ENCODE measurements at places on chromosomes 6 and 20. TPM values are rescaled to one million over a fixed set of nuclear protein-coding genes. Genes with fewer than 3 reads are reported as not detected.

GRCh38 chr20:57281900-57282299, 15.5 kb upstream of the BMP7 start:
- DNase-seq = no peak

DNA sequence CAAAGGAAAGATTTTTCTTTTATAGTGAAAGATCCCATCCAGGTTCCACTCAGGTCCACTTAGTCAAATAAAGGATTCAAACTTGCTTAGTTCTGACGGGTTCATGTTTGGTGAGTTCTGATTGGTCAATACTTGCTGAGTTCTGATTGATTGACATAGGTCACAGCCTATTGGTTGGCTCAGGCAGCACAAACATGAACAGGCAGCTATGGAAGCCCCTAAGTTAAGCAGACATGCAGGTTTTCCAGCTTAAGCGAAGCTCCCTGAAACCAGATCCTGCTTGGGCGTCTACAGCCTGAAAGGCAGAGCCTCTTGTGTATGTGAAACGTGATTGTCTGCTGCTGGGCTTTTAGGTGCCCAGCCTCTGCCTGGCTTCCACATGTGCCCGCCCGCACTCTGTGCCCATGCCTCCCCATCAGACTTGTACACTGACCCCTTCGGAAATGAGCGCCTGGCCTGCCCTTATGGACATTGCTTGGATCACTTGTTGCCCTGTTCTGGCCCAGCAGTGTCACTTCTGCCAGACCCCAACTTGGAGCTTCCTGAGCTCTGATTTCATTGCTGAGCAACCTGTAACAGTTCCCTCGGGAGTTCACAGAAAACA, 45.4 kb upstream of the ECI2 start:
- DNase-seq = peak; percentile 57

DNA sequence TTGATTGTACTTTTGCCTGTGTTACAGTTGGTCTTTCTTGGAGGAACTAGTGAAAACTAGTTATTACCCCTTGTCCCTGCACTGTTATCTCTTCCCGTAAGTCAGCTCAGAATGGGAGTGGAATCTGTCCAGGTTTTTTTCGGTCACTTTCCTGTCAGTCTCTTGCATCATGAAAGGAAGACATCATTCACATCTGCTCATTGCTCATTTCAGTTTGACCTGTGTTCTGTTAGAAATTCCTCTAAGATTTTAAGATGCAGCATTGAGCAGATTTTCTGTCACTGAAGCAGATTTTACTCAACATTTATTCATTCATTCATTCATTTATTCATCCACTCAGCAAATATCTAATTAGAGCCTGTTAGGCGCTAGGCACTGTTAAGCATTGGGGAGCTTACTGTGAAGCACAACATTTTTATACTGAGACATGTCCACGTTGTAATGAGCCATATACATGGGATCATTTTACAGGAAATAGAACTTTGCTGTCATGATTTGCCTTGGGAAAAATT, 33.1 kb upstream of the HINT3 start:
- no peak for DNase-seq

DNA sequence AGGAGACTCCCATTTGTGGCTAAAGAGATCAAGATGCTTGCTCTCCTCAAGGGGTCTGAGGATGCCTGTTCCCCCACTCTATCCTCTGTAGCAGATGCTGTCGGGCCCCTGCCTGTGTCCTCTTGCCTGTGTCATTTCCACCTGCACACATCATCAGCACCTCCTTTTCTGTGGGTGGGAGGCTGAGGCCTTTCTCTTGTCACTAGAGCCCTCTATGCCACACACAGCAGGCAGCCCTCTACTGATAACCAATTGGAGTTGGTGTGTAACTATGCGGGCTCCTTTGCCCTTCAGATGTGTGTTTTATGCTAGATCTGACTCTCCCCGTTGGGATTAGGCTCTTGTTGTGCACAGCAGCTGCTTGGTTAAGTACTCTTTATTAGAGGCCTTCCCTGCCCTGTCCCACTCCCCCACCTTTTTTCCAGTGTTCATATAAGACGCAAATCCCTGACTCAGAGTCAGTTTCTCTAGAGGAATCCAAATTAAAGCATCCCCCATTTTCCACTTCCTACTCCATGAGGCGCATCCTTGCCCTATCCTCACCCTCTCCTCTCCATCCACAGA, 7.7 kb downstream of the TREML2 start:
- no peak for DNase-seq

DNA sequence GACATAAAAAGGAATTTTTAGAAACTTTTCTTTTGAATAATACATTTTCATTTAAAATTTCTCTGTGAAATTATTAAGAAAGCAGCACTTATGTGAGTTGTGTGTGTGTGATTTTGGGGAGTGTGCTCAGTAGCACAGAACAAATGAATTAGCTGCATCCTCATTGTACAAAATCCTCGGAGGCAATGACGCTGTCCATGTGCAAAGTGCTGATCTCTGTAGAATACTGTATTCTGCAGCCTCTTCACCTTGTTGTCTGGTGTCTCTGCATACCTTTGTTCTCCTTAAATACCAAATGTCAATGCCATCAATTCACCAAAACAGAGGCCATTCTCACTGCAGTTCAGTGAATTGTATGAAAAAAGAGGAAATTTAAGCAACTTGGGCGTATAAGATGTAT, 838.4 kb downstream of the QKI start:
- DNase-seq = no peak

GRCh38 chr20:9609887-9610502, 95.6 kb downstream of the LAMP5 start:
- DNase-seq = peak; percentile 63

- DNase-seq = no peak
Measured at GRCh38 chr20:13042458-13042794, 33.7 kb downstream of the SPTLC3 start.

GRCh38 chr20:25512709-25513108, 72.6 kb downstream of the NINL start:
- DNase-seq = no peak

DNA sequence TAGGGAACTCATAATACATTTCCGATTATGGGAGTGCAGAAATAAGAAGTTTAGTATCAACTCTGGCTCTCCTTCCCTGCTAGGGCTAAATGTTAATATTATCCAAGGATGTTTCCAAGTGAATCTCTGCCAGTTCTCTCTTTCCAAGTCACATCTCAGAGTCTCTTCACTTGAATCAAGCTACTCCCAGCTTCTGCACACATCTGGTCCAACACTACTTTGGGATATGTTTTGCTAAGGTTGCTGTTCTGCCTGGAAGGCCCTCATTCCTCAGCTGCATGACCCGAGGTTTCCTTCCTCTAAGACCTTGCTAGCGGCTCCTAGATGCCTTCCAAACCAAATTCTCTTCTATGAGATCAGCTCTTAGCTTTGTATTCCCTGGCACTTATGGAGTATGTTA, 331.8 kb downstream of the GJA1 start:
- no peak for DNase-seq

DNA sequence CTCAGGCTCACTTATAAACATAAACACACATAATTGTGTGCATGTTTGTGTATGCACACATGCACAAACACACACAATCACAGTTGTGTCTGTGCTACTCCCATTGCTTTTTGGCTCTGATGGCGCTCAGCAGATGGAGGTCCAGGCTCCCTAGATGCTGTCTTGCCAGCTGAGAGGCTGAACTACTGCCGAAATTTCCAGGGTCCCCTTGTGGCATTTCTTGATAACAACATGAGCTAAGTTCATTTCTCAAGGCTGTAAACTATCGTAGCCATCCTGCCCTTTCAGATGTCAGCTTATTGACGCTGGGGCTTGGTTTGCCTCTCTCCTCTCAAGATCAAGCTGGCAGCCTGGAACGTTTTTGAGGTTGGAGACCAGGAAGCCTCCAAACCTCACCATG, 313.9 kb upstream of the RNF24 start:
- DNase-seq = no peak

- DNase-seq = no peak
Measured at GRCh38 chr6:152233547-152234320, 403.4 kb downstream of the SYNE1 start.

- DNase-seq = no peak
Measured at GRCh38 chr20:8320306-8320705, 188.2 kb downstream of the PLCB1 start.

DNA sequence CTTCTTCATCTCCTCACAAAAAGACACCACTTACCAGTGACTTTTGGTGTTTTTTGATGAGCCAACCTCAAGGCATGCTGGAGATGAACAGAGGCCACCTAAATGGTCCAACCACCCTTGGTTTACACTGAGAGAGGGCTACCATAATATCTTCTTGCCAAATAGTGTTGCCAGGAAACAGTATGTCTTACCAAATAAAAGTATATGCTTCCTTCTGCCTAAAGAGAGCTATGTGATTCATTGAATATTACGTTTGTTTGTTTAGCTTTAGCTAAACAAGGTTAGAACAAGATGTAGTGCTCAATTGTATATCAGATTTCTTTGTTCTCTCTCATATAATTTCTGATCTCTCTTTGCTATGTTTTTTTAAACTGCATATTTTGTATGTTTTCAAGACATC, 40.6 kb upstream of the BMP6 start:
- DNase-seq = no peak

DNA sequence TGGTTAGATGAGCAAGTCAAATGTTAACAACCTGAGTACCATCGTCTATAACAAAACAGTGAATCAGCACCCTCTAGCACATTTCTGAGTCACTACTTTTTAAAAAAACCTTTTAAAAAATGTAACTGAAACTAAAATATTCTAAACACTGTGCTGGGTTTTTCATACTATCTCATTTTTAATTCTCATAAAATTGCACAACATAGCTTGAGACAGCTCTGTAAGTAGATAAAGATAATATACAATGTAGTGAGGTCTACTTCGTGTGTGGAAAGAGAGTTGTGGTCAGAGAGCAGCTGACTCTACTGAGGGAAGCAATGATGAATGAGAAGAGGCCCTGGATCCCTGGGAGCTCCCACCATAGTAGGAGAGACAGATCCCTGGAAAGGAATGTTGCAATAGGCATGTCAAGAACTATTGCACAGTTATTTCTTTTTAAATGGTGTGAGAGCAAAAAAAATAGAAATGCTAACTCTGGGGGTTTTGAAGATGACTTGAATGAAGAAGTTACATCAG, 13.6 kb upstream of the CALHM6 start:
- peak; percentile 93 for DNase-seq

DNA sequence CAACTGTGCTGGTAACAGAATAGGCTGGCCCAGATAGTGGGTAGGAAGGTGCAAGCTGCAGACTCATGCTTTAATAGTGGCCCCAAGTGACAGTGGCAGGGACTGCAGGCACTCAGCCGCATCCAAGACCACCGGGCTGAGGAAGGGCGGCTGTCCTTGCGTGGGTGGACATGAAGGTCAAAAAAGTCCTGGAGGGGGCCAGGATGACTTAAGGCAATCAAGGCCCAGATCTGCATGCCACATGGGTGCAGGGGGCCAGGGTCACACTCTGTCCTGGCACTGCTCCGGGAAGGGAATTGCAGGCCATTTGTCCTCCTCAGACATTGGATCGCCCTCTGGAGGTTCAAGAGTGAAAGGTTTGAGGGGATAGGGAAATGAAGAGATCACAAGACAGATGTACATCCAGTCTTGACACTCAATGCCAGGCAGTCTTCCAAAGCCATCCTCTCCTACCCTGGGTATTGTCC, 10.4 kb upstream of the VNN2 start:
- DNase-seq = peak; percentile 36

DNA sequence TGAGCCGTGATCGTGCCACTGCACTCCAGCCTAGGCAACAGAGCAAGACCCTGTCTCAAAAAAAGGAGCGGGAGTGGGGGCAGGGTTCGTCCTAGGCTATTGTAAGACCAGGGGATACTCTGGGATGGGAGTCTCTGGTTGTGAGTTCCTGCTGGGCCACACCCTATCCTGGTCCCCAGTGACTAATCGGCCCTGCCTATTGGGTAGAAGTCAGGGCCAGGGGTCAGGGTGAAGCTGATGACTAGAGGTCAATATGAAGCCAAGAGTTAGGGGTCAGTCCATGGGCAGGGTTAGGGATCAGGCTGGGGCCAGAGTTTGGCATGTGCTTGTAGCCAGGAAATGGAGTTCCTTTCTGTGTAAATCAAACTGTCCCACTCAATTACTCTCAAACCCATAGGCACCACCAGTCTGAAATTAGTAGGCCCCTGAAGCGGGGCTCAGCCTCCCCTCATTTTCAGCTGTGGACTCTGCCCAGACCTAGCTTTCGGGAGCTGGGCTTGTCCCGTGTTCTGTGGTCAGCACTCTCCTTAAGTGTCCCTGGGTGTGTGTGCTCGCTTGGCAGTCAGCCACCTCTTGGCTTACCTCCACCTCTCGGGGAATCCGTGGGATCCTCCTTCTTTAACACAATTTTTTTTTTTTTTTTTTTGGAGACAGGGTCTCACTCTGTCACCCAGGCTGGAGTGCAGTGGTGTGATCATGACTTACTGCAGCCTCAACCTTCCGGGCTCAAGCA, 1.8 kb downstream of the HSPA12B start:
- no peak for DNase-seq

- no peak for DNase-seq
Measured at GRCh38 chr6:169957351-169957963, 206.0 kb downstream of the ERMARD start.

GRCh38 chr6:63452125-63452524, 120.2 kb upstream of the LOC128125822 start:
- no peak for DNase-seq

GRCh38 chr20:18007534-18008292, 38.9 kb downstream of the MGME1 start:
- no peak for DNase-seq

GPR63 gene
- 1.3 TPM for total RNA-seq

ADNP gene
- total RNA-seq = 51.9 TPM

OPRM1 gene
- total RNA-seq = not detected

MOCS1 gene
- 8.2 TPM for total RNA-seq

PARD6B gene
- total RNA-seq = 1.1 TPM

MICA gene
- 19.3 TPM for total RNA-seq

PRL gene
- total RNA-seq = not detected

SLC25A27 gene
- total RNA-seq = 0.57 TPM

MOG gene
- not detected for total RNA-seq

ZSCAN26 gene
- 10.2 TPM for total RNA-seq

SYCP2L gene
- not detected for total RNA-seq

PAK5 gene
- not detected for total RNA-seq

All from HFFc6 (cell line).